Spinal cord (tissue), 10 donors: ENCODE measurements at places on chromosomes 1 and 21.

DNA sequence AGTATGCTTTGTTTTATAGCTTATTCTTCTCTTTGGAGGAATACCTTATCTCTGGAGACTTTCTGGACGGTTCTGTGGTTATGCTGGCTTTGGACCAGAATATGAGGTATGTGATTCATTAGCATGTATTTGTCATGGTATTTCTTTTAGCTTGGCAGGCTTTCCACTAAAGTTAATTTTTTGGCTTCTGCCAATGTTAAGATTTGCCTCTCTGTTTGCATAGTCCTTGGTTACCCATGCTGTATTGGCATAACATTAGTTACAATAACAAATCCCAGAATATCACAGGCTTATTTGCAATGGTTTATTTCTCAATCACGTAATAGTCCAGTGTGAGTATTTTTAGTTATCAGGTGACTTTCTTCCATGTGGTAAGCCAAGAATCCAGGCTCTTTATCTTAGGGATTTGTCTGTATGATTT, 9.7 kb downstream of the ZMPSTE24 start:
- H3K27ac ChIP-seq: no peak overlapping the region
- H3K4me3 ChIP-seq: no peak overlapping the region
- no peaks in the 10 kb centered on the region for H3K27me3 ChIP-seq
- peaks cover 27% of the 10 kb centered on the region for H3K36me3 ChIP-seq
- DNase-seq: no peak

DNA sequence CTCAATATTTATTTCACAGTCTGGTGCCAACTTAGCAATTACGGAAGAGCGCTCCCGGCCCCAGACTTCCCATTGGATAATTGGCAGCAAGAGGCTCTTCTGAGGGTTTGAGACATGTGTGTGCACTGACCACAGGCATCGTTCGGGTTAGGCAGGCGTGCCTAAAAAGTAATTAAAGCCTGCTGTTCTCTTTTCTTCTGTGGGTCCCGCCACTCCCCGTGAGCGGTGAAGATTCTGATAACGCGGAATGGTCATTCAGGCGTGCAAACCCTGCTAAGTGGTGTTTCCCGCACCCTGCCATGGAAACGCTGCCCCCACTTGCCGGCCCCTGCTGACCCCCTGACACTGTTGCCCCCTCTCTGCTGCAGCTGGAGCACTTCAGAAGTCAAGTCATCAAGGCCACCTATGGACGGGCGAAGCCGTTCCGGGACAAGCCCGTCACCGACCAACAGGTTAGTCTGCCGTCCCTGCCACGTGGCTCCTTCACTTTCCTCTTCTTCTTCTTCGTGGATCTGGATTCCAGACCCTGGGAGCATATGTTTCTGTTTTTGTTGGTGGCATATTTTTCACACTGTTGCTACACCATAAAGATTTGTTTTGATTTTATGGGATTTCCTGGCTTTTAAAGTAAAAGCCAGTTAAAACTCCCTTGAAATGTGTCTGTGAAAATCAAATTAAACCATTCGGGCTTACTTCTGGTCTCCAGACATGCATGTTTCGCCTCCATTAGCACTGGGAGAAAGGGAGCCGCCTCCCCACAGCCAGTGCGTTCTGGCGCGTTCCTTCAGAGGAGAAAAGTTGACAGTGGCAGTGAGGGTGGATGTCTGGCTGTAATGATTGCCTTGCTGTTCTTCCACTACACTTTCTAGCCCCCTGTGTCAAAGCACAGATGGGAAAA, 79.9 kb downstream of the FHAD1 start:
- H3K27ac ChIP-seq: peak overlapping the region; percentile 40
- peaks cover 53% of the 10 kb centered on the region for H3K4me1 ChIP-seq
- DNase-seq: peak; percentile 91
- H3K27me3 ChIP-seq: peaks cover 2% of the 10 kb centered on the region
- H3K36me3 ChIP-seq: no peaks in the 10 kb centered on the region

- H3K4me3 ChIP-seq: no peak overlapping the region
- no peak overlapping the region for H3K27ac ChIP-seq
- no peaks in the 10 kb centered on the region for H3K27me3 ChIP-seq
- peaks cover 27% of the 10 kb centered on the region for H3K4me1 ChIP-seq
- H3K36me3 ChIP-seq: peaks cover 82% of the 10 kb centered on the region
Observed at GRCh38 chr1:2501041-2501819, 25.1 kb downstream of the PLCH2 start.

- DNase-seq: no peak
- peaks cover 5% of the 10 kb centered on the region for H3K27me3 ChIP-seq
Observed at GRCh38 chr1:9038338-9038650, 12.1 kb upstream of the SLC2A7 start.

- no peak overlapping the region for H3K27ac ChIP-seq
- H3K4me1 ChIP-seq: peaks cover 15% of the 10 kb centered on the region
- no peaks in the 10 kb centered on the region for H3K36me3 ChIP-seq
- H3K27me3 ChIP-seq: no peaks in the 10 kb centered on the region
- no peak for DNase-seq
- H3K4me3 ChIP-seq: no peak overlapping the region
Observed at GRCh38 chr1:41689139-41689538, 204.7 kb upstream of the EDN2 start.

DNA sequence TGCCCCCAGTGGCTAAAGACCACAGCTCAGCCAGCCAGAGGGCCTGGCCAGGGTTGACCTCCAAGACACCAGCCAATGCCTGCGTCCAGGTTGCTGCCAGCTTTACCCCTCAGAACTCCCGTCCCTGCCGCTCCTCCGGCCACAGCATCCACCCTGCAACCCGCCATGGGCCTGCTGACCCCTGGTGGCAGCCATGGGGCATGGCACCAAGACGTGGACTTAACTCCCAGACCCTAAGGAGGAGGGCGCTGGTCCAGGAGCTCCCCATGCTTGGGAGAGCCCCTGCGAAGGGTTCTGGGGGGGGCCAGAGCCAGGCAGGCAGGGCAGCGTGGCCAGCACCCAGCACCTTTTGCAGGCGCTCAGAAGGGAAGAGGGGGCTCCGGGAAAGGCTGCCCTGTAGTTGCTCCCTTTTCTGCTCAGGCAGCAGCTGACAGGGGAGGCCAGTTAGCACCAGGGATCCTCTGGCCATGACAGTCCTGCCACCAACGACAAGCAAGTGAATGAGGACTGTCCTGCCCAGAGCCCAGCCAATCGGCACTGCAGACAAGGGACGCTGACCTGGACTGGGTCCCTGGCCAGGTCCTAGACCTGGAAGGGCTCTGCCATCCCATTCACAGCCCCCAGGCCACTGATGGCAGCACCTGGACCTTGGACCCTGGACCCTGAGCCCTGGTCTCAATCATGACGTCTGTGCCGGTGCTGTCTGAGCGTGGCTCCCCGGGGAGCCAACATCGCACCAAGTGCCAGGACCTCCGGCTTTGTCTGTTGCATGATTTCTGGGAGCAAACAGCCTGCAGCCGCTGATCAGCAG, 246.2 kb downstream of the NPHP4 start:
- peaks cover 2% of the 10 kb centered on the region for H3K36me3 ChIP-seq
- no peaks in the 10 kb centered on the region for H3K27me3 ChIP-seq
- H3K4me1 ChIP-seq: peaks cover 54% of the 10 kb centered on the region

DNA sequence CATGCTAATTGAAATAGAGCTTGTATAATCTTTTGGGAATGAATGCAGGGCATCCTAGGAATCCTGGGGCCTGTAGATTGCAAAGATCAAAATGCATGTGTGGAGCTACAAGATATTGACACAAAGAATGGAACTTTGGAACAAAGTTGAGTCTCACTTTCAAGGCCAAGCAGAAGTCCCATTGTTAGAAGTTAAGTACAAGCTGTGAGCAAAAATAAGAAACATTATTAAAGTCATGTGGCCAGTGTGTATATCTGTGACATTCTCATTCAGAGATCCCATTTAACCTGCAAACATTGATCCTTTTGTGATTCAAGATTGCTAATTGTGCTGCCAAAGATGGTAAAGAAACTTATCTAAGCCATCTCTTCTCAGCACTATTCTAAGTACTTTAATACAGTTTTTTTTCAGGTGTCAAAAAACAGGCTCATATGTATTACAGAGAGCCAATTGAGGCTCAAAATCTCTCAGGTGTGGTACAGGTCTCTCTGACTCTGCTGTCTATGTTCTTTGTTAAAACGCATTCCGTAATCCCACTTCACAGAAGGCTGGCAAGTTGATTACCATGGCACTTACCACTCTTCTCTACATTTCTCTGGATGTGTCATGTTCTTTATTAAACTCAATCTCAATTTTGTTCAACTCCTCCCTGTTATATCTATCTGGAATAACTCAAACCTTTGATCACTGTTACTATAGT, 704.4 kb upstream of the NEGR1 start:
- no peak overlapping the region for H3K27ac ChIP-seq
- H3K27me3 ChIP-seq: no peaks in the 10 kb centered on the region
- no peaks in the 10 kb centered on the region for H3K36me3 ChIP-seq
- DNase-seq: no peak
- H3K4me1 ChIP-seq: no peaks in the 10 kb centered on the region

GRCh38 chr21:17859661-17860060, 40.5 kb upstream of the C21orf91 start:
- H3K27ac ChIP-seq: no peak overlapping the region
- no peak overlapping the region for H3K4me3 ChIP-seq
- no peaks in the 10 kb centered on the region for H3K36me3 ChIP-seq
- no peak for DNase-seq
- H3K4me1 ChIP-seq: no peaks in the 10 kb centered on the region
